ENCODE measurements at places on chromosomes 5 and 9.
A peak's percentile ranks its signal among the peaks of the same experiment; 100 is the strongest.

DNA sequence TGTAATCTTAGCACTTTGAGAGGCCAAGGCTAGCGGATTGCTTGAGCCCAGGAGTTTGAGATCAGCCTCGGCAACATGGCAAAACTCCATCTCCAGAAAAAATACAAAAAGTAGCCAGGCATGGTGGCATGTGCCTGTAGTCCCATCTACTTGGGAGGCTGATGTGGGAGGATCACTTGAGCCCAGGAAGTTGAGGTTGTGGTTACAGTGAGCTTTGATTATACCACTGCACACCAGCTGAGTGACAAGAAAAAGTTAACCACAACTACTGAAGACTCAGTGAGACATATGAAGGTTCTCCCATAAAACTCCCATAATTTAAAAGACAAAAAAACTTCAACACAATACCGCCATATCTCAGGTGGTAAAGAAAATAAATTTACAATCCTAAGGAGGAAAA, 98.0 kb downstream of the NR6A1 start:
- DNase-seq: no peak

GRCh38 chr9:76452839-76453238, 6.1 kb upstream of the GCNT1 start:
- DNase-seq: no peak

- DNase-seq: no peak
Measured at GRCh38 chr5:598564-598890, 13.6 kb upstream of the CEP72 start.

DNA sequence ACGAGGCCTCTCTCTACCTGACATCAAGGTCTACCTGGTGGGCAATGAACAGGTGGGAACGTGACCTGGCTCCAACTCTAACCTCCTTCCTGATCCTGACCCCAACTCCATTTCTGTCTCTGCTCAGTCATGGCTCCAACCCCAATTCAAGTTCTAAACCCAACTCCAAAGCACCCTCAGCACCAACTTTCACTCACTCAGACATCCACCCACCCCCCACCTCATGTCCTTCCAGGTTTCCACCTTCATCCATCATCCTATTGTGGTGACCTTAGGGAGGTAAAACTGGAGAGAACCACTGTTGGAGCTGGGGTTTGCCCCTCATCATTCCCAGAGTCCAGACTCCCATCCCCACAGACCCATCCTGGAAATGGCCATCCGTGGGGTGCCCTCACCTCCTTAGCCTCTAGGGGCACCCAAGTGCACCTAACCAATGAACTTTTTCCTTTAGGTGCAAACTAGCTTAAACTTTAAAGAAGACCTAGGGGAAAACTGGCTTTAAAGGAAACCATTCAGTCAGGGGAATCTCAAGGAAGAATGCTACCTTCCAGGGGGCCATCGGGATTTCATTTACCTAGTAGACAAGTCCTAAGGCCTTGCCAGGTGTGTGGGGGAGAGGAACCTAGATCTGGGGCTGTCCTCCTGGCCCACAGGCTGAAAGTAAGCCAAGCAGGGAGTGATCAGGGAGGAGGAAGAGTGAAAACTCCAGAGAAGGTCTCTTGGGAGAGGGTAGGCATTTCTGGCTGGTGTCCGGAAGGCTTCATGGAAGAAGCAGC, 11.3 kb downstream of the RGS14 start:
- no peak for DNase-seq

GRCh38 chr5:105581988-105582690, 2019.5 kb upstream of the NUDT12 start:
- no peak for DNase-seq

DNA sequence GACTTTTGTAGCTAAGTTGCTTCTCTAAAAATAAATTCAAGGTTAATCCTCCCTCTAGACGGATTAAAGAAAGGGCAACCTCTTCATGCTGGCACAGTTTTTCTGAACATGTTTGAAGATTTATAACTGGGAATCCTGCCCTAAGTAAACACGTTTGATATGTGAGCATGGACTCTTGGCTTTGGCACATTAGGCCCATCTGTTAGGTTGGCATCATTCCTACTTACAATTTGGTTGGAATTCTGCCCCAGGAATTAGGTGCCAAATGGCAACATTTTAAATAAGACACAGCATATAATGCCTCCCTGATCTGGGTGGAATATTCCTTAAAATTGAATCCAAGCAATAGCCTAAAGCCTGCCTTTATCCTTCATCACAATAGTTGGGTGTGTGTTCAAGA, 372.3 kb upstream of the CDH18 start:
- DNase-seq: no peak

DNA sequence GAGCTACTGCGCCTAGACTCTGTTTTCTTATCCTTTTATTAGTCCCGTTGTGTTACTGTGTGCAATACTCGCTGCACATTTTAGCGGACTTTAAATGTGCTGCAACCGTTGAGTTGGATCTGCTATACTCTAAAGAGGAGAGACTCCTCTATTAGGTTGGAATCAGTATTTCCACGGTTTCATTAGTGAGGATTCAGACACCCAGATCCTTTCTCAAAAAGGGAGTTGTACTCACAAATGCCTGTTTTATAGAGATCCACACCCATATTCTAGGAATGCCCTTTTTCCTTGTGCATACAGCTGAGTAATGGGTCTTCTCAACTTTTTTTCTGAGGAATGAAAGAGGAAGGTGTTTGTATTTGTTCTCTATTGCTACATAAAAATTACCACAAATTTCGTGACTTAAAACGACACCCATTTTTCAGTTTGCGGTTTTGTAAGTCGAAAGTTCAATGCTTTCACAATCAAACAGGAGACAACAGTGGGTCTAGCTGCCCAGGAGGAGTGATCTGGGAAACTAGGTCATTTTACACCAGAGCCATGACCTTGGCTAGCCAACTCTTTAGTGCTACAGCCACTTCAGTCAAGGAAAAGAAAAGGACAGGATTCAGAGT, 52.8 kb upstream of the SLC44A1 start:
- DNase-seq: no peak

- no peak for DNase-seq
Measured at GRCh38 chr5:109868737-109869136, 179.0 kb downstream of the MAN2A1 start.

- DNase-seq: no peak
Measured at GRCh38 chr9:7369384-7369821, 430.2 kb downstream of the DMAC1 start.

GRCh38 chr5:114435885-114436299, 74.0 kb downstream of the KCNN2 start:
- no peak for DNase-seq

DNA sequence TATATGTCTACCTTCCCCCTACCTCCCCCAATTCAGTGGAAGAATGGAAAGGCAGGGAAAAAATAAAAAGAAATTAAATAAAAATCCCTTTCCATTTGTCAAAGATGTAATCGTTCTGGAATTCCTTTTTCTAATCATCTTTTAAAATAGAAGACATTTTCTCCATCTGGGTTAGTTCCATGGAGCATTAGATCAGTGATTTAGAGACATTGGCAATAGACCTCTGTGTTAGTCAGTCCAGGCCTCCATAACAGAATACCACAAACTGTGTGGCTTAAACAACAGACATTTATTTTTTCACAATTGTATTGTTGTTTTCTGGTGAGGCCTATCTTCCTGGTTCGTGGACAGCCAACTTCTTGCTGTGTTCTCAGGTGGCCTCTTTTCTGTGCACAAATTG, 516.6 kb upstream of the DAB2 start:
- DNase-seq: no peak

DNA sequence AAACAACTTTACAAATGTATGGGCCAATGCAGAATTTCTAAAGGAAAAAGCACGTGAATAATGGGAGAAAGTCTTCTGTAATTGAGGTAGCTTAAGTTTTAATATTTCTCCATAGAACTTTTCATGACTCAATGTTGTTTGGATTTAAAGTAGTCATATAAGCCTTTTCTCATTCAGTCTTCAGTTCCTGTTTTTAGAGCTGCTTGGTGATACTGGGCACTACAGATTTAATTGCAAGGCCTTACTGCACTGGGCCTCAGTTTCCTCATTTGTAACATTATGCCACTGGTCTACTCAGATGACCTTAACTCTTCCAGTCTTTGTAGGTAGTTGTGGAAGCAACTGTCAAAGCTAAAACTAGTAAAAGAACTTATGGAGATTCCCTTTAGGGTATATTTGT, 60.4 kb downstream of the WDR41 start:
- no peak for DNase-seq

GRCh38 chr5:92887254-92887653, 693.8 kb downstream of the NR2F1-AS1 start:
- DNase-seq: no peak

- DNase-seq: no peak
Measured at GRCh38 chr5:80884929-80885328, 75.2 kb upstream of the RASGRF2 start.

DNA sequence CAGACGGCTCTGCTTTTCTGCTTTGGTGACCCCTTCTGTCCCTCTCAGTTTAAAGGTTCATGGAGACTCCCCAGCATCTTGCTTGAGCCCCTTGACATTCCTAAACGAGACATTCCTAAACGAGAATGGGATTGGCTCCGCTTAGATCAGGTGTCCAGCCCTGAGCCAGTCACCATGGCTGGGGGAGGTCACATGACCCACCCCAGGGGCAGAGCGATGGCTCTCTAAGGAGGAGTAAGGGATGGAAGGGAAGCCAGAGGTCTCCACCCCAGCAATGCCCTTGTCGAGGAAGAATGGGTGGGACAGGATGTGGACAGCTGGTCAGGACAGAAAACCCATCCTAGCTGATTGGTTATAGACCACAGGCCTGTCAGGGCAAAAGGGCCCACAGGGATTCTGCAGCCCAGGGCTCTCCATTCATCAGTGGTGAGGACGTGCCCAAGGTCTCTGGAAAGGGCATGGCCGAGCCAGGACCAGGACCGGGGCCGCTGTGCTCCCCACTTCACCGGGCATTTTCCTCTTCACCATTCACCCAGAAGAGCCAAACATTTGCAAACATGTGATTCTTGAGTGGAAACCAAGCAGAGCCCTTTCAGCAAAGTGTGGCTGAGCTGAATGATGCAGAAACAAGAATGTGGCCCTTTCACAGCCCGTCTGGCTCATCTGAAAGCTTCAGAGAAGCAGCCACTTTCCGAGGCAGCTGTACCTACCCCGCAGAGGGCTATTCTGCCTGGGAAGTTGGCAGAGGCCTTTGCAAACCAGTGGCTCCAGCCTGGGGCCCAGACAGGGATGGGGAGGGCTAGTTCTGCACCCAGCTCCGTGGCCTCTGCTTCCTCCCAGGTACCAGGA, 19.8 kb upstream of the AIF1L start:
- DNase-seq: no peak

DNA sequence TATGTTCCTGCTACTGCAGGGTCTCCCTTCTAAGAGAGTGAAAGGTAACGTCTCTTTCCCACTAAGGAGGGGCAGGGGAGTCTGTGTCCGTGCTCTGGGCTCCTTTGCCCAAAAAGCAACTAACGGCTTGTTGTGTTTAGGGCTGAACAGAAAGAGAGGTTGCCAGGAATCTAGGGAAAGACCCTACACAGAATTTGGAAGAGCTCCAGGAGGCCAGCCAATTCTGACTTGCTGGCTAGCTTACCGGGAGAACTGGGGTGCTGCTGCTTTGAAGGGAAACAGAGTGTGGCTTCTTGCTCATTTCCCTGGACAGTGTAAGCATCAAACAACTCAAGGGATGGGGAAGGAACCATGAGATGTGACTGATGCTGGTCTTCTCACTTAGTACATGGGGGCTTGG, 176.1 kb downstream of the GADD45G start:
- DNase-seq: no peak

- DNase-seq: no peak
Measured at GRCh38 chr9:114432323-114433067, 44.7 kb upstream of the AKNA start.

DNA sequence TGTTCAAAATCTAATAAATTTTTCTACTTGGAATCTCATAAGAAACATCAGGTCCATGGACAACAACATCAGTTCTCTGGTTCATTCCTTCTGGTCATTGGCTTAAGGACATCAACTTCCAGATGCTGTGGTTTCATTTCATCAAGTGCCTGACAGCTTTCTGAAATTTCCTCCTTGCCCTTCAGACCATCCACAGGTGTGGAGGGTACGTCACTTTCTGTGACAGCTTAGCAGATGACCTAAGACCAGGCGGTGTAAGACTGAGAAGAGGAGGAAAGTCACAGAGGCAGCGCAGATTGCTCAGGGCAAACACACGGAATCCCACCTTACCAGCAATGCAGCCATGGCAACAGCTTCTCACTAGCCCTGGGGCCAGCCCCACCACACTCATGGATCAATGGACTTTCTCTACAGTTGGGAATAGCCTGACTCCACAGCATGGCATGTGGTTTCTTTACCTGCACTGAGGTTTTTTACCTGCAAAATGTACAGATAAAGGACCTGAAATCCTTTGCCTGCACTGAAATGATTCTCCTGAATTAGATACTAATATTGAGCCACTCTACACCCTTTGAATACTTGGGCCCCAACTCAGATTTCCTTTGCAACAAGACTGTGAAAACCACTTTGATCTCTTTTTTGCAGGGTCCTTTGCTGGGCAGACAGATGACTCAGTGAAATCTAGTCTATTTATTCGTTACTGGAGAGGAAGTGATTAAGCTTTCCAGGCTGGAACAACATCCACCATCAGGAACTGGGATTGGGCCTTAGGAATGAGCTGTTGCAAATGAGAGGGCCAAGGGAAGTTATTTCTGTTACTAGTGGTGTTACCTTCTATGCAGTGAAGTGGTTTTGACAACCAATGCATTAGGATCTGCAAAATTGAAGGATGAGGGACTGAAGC, 26.9 kb downstream of the TICAM2 start:
- DNase-seq: no peak

DNA sequence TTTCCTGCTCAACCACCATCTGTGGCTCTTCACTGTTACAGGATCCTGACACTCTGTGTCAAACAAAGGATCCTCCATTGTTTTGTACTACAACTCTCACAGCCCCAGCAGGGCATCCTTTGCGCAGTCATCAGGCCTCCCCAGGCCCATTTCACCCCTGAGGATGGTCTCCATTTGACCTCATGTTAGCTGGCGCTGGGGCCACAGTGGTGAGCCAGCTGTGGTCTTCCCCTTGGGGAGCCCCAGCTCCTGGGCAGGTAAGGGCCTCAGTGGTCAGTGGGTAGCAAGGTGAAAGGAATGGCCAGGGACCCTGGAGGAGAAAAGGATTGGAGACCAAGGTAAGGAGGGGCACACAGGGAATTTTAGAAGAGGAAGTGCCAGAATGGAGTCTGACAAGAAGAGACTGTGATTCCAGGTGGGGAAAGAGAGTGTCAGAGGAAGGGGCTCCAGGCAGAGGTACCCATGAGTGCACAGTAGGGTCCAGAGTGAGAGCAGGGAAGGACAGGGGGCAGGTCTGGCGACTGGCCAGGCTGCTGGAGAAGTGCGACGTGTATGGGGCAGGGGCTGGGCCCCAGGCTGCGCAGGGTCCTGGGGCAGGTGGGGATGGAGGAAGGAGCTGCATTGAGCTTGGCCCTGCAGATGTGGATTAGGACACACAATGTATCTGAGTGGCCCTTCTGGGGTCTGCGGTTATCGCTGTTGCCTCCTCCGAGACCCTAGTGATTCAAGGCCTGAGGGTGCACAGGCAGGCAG, 109.9 kb downstream of the PHF2 start:
- DNase-seq: peak; percentile 18

Measured in omental fat pad (tissue), 4 donors.